ENCODE measurements at places on chromosomes 7 and 10. TPM values are rescaled to one million over a fixed set of nuclear protein-coding genes. Genes with fewer than 3 reads are reported as not detected.
A peak's percentile ranks its signal among the peaks of the same experiment; 100 is the strongest.

- DNase-seq, result no peak
These were observed 34.8 kb upstream of the JAKMIP3 start for GRCh38 chr10:132030898-132031463.

- DNase-seq, result no peak
These were observed 30.1 kb downstream of the C10orf90 start for GRCh38 chr10:126640401-126640800.

- no peak for DNase-seq
These were observed 555.0 kb downstream of the PTPRN2 start for GRCh38 chr7:158032561-158033115.

- no peak for DNase-seq
These were observed 19.1 kb downstream of the TRUB1 start for GRCh38 chr10:114957122-114957521.

DNA sequence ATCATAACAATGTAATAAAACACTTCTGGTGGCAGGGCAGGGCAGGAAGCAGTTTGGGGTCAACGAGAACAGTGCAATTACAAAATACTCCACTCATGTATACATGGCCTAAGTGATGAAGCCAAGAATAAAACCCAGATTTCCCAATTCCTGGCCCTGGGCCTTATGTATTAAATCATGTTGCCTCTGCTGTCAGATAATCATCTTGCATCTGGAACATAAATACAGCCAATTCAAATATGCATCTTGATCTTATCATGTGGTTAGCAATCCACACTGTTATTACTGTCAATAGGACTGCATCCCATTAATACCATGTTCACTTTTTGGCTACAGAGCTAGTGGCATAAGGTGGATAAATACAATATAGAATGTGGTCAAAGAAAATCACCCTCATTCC, 186.5 kb upstream of the SLC25A13 start:
- no peak for DNase-seq

DNA sequence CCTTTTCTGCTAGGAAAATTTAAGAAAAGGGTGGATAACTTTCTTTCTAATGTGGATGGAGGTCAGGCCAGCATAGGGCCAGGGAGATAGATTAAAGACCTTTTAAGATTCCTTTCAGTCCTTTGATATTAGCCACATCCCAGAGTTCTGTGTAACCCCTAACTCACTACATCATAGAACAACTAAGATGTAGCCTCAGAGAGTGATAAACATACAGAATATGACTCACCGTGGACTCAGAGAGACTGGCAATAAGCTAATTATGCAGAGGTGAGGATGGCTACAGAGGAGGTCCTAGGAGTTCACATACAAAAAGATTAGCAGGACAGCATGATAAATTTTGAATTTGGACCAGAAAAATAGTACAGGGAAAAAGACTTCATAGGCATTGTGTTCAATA, 141.0 kb downstream of the AOAH start:
- no peak for DNase-seq

DNA sequence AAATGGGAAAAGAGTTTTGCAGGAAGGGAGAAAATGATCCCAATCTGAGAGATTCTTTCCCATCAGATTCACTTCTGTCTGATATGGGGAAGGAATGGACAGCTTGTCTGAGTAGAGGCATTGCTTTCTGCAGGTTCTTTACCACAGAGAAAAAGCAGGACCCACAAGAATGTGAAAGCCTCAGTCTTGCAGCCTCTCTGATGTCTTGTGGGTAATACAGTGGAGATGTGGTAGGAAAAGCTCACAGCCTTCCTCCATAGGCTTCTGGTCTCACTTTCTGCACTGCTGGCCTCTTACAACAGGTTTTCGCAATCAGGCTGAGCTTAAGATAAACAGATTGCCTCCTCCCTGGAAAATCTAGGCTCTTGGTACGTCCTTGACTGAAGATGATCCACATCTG, 551 bp downstream of the IFIT1 start:
- DNase-seq, result no peak

DNA sequence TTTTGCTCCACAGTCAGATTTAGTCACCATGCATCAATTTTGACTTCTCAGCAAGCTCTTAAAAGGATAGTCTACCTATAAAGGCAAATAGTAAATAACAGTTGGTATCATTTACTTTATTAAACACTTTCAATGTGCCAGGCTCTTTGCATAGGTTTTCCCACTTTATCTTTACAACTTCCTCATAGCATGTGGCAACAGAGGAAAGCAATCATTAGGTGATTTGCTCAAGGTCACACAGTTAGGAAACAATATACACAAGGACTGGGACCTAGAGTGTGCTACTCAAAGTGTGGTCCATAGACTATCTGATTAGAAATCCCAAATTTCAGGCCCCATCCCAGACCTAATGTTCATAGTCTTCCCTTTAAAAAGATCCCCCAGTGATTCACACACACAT, 212.3 kb downstream of the MTERF1 start:
- DNase-seq, result no peak

DNA sequence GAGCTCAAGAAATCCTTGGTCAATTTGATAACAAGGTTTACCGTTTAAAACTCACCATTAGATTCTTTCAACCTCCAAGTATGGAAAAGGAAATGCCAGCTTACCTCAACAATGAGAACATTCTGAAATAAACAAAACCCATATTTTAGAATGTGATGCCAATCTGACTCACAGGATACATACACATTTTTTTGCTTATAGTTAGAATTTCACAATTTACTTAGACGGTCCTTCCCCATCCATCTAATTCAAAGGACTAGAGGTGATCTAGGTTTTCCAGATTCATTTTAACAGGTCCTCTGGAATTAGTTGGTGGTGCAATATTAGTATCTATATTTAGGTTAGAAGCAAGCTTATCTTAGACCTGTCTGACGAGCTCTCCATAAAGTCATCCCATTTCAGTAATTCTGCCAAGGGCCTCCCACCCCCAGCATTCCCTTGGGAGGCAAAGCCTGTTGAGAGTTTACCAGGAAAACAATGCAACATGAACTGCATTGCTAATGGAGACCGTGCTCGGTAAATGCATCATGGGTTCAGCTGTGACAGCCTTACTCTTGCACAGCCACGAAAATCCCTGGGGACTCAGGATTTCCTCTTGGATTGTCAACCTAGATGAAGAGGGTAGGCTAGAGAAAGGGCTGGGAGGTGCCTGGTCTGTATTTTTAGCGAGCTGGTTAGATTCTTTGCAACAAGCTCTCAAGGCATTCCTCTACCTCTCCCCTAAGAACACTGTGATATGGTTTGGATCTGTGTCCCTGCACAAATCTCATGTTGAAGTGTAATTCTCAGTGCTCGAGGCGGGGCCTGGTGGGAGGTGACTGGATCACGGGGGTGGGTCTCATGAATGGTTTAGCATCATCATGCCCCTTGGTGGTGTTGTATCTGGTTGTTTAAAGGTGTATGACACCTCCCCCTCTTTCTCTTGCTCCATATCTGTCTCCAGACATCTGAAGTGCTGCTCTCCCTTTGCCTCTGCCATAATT, 93.8 kb downstream of the PRTFDC1 start:
- DNase-seq, result no peak

GRCh38 chr10:70053218-70053840, 683 bp downstream of the MACROH2A2 start:
- DNase-seq, result no peak

GRCh38 chr10:44761076-44761475, 150.1 kb upstream of the TMEM72 start:
- no peak for DNase-seq

GRCh38 chr7:73971322-73971703, 56.7 kb upstream of the ELN start:
- DNase-seq, result no peak

DNA sequence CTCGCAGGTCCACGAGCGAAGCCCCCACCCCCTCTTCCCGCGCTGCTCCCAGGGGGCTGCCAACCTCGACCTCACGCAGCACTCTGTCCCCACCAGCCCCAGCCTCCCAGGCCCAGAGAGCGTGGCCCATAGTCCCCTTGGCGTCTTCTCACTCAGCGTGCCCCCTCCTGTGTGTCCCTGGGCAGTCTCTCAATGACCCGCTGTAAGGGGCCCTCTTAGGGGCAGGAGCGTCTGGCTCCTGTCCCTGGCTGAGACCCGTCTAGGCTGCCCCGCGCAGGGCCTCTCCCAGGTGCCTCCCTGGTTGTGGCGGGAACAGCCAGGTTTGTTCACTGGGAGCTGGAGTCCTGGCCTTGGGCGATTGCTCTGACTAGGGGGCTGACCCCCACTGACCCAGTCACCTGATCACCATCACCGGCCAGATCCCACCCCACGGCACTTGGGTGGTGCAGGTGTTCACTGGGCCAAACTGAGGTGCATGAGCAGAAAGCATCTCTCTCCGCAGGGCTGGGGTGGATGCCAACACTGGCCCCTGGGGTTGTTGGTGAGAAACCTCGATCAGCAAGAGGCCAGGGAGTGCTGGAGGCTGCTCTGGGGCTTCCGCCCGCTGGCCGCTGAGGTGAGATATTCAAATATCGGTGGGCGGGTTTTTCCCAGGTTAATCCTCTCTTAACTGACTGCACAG, 12.6 kb upstream of the WDFY4 start:
- no peak for DNase-seq

- no peak for DNase-seq
These were observed 30.5 kb upstream of the SLC18A3 start for GRCh38 chr10:49579621-49580020.

GRCh38 chr10:107418085-107418806, 253.7 kb upstream of the SORCS1 start:
- DNase-seq, result no peak

- peak; percentile 86 for DNase-seq
These were observed 498 bp downstream of the RHOBTB1 start for GRCh38 chr10:60943316-60944057.

GRCh38 chr7:30173058-30173897, 38.5 kb downstream of the MTURN start:
- peak; percentile 84 for DNase-seq

The PRKCQ gene
- 0.24 TPM for total RNA-seq

The TAC1 gene
- not detected for total RNA-seq

The LIPF gene
- not detected for total RNA-seq

The CASD1 gene
- total RNA-seq, result 20.7 TPM

The NEURL1 gene
- 0.54 TPM for total RNA-seq

The KIF11 gene
- total RNA-seq, result 0.59 TPM

The PLXDC2 gene
- total RNA-seq, result 22.6 TPM

The FGFBP3 gene
- 0.65 TPM for total RNA-seq

The LAMB1 gene
- total RNA-seq, result 55.1 TPM
